ENCODE measurements at places on chromosomes 11 and 22.

- no peak for DNase-seq
These were observed 6.0 kb downstream of the ESS2 start for GRCh38 chr22:19138217-19139000.

- DNase-seq = no peak
These were observed 17.2 kb downstream of the SYNGR1 start for GRCh38 chr22:39367035-39367434.

DNA sequence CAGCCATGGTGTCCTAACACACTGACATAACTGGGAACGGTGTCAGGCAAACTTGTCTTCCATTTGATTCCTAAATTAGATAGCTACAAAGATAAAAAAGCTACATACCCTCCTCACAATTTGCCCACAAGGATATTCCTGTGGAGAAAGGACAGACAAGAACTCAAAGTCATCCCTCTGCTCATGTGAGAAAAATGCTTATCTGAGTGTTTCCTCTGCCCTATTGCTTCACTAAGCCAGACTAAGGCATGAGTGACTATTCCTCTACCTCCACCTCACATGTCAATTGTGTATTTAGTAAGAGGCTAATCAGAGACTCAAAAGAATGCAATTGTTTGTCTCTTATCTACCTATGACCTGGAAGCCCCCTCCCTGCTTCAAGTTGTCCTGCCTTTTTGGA lies 247.7 kb downstream of the DDX10 start:
- DNase-seq = no peak

DNA sequence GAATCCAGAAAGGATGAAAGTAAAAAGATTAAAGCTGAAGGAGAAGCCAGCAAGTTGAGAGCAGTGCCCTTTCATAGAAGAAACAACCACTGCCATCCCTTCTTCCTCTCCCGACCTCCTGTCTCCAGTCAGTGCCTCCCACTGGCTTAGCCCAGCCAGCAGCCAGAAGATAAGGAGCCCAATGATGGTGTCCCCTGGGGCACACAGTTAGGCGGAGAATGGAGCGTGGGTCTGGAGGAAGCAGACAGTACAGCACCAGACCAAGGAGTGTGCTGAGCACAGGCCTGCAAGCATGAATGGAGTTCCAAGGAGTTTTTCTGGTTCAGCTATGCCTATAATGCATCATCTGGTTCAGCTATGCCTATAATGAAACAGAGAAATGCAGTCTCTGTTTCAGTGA lies 54.3 kb upstream of the TNRC6B start:
- no peak for DNase-seq

DNA sequence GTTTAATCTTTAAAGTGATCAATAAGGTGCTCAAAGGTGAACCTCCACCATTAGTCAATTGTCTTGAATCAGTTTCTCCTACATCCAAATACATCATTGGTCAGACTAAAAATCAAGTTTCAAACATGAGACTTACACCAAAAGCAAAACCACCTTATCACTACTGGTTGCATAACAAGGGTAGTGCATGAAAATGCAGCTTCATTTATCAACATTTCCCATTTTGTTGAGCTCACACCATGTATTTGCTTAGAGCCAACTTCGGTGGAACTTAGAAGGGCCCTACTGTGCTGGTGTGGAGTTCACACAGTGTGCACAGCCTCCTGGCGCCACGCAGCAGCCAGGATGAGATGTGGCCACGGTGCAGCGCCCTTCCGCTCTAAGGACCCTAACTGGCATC lies 23.1 kb upstream of the PHLDA2 start:
- no peak for DNase-seq

GRCh38 chr22:27842669-27843431 lies 41.3 kb upstream of the MN1 start:
- DNase-seq = no peak

- no peak for DNase-seq
These were observed 11.5 kb upstream of the IGSF9B start for GRCh38 chr11:133968300-133968699.

GRCh38 chr11:120894202-120894985 lies 129.5 kb upstream of the TBCEL start:
- DNase-seq = no peak

- DNase-seq = no peak
These were observed 64.6 kb downstream of the RPL27A start for GRCh38 chr11:8747173-8747572.

GRCh38 chr11:83033972-83034672 lies 37.6 kb downstream of the RAB30 start:
- no peak for DNase-seq

- no peak for DNase-seq
These were observed 11.3 kb upstream of the SLC37A4 start for GRCh38 chr11:119041821-119042514.

DNA sequence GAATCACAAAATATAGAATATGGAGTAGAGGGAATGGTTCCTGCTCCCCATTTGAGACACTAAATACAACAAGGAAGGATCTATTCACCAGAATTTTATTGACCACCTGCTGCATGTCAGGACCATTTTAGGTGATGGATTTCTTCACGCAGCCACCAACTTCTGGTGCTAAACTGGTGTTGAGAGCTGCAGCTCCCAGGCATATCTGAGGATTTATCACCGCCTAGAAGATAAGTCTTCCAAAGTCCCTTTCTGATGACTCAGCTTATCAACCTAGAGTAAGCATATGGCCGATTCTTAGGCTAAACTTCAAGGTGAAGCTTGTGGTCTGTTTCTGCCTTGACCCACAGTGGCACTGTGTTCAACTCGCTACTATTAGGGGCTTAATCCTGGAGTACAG lies 6.7 kb downstream of the DDI1 start:
- no peak for DNase-seq

DNA sequence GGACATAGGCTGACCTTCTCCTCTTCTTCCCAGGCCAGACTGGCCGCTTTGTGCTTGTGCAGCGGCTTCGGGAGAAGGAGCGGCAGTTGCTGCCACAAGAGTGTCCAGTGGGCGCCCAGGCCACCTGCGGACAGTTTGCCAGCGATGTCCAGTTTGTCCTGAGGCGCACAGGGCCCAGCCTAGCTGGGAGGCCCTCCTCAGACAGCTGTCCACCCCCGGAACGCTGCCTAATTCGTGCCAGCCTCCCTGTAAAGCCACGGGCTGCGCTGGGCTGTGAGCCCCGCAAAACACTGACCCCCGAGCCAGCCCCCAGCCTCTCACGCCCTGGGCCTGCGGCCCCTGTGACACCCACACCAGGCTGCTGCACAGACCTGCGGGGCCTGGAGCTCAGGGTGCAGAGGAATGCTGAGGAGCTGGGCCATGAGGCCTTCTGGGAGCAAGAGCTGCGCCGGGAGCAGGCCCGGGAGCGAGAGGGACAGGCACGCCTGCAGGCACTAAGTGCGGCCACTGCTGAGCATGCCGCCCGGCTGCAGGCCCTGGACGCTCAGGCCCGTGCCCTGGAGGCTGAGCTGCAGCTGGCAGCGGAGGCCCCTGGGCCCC lies 1.4 kb downstream of the RASSF7 start:
- DNase-seq = no peak

- no peak for DNase-seq
These were observed 22.3 kb downstream of the SLN start for GRCh38 chr11:107689317-107690202.

DNA sequence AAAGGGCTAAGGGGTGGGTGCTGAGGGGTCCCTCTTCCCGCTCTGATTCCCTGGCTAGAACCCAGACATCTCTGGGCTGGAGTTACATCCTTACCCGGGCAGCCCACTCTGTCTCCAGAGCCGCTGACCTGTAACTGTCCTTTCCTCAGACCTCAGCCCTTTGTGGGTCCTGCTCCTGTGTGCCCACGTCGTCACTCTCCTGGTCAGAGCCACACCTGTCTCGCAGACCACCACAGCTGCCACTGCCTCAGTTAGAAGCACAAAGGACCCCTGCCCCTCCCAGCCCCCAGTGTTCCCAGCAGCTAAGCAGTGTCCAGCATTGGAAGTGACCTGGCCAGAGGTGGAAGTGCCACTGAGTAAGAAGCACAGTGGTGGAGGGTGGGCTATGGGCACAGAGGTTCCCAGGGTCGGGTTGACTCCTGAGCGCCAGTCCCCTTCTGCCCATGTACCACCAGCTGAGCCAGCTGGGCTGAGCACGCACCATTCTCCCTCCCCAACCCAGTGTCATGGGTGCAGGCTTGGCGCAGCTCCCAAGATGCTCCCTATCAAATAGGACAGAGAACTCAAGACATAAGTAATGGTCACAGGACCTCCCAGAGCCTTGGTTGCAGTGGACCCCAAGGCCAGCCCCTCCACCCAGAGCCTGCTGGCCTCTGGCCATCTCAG lies 1.6 kb downstream of the IL18BP start:
- no peak for DNase-seq

GRCh38 chr11:117827521-117828511 lies 3.3 kb upstream of the FXYD2 start:
- DNase-seq = no peak

DNA sequence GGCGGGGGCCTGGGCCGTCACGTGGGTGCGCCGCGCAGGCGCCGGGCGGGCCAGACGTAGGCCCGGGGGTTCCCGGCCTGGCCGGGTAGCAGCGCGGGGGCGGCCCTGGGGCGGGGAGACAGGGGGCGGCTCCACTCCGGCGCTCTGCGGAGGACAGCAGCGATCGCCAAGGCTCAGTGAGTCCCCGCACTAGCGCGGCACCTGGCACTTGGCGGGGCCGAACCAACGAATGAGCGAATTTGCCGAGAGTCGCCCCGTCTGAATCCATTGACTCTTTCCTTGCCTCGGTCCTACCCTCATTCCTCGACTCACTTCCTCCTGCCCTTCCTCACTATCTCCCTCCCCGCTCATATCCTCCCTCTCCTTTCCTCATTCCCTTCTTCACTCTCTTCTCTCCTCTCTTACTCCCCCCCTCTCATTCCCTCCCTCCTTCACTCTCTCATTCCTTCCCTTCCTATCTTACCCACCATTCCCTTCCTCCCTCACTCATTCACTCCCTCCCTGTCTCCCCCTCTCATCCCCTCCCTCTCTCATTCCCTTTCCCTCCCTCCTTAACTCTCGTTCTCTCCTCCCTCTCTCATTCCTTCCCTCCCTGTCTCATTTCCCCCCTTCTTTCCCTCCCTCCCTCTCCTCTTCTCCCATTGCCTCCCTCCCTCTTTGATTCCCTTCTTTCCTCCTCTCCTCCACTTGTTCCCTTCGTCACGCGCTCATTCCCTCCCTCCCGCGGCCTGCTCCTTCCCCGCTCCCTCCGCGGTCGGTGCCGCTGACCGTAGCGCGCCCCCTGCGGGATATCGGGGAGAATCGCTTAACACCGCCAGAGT lies 476 bp upstream of the KLHL22 start:
- DNase-seq = peak; percentile 62

GRCh38 chr11:8087185-8087584 lies 6.2 kb downstream of the TUB start:
- no peak for DNase-seq

DNA sequence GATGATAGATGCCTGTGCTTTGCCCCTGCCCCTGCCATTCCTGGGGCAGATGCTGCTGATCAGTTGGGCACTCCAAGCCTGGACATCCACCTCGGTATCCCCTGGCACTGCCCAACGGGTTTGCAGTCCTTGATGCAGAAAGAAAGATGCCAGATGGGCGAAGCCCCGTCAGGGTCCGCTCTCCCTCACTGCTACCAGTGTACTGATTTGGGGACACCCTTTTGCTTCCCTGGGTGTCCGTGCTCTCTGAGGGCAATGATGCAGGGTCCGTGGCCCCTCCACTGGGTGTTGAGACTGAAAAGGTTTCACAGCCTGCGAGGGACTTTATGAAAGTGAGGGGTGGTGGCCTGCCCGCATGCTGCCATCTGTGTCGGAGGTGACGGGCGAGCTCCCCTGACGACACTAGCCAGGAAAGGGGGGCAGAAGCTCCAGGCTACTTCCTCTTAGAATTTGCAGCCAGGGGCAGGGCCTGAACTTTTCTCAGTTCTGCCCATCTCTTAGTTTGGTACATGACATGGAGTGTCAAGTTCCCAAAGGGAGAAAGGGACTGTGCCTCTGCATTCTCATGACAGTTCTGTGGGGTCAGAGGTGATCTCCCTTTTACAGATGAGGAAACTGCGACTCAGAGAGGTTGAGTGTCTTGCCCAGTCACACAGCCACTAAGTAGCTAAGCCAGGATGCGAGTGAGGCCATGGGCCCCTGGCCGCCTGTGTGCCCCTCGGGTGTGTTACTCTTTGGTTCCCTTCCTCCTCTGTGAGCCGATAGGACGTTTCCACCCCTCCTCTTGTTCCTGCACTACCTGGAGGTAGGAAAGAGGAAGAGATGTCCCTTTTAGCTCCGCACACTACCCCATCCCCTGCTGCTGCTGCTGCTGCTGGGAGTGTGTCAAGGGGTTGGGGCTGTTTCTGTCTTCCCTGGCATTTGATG lies 96.6 kb downstream of the BCR start:
- no peak for DNase-seq

- DNase-seq = no peak
These were observed 18.6 kb downstream of the PICALM start for GRCh38 chr11:86050196-86050709.

- no peak for DNase-seq
These were observed 546.1 kb downstream of the BUD13 start for GRCh38 chr11:116226731-116227130.

DNA sequence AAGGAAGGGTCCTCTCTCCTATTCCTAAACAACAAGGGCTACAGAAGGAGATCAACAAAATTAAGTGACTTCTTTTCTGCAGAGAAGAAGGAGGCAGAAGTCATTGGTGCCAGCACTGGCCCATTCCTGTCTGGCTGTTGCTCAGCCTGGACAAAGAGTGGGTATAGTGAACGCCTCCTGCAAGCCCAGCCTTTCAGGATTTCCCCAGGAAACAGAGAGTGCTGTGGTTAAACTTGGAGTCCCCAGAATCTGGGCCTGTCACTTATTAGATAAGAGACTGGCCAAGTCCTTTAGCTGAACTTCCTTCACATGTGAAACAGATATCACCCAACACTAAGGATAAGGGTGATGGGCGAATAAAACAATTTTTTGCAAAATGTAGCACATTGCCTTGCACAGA lies 10.9 kb downstream of the TST start:
- no peak for DNase-seq

DNA sequence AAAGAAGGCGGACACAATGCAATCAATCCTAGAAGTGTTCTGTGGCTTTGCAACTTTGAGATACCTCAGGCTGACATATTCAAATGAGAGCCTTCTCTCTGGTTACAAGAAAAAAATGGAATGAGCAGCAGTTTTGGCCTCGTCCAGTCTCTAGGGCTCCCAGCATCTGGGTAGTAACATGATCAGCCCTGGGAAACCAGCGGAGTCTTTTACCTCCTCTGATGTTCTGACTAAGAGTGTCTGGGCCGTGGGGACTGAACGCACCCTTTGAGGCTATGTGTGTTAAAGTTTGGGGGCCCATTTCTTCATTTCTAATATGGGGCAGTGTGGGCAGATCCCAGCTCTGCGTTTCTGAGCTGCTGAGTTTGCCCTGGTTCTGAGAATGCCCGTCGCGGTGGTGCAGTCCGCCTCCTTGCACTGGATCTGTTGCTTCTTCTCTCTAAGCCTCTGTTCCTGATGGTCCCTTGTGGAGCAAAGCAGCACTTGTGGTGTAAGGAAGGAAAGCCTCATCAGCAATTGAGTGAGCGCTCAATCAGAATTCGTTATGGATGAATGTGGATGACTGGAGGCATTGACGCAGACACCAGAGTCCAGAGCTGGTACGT lies 8.1 kb downstream of the PARVB start:
- no peak for DNase-seq

- DNase-seq = no peak
These were observed 8.6 kb upstream of the INCENP start for GRCh38 chr11:62115085-62115694.
